ENCODE measurements at places on chromosomes 3 and 15.

DNA sequence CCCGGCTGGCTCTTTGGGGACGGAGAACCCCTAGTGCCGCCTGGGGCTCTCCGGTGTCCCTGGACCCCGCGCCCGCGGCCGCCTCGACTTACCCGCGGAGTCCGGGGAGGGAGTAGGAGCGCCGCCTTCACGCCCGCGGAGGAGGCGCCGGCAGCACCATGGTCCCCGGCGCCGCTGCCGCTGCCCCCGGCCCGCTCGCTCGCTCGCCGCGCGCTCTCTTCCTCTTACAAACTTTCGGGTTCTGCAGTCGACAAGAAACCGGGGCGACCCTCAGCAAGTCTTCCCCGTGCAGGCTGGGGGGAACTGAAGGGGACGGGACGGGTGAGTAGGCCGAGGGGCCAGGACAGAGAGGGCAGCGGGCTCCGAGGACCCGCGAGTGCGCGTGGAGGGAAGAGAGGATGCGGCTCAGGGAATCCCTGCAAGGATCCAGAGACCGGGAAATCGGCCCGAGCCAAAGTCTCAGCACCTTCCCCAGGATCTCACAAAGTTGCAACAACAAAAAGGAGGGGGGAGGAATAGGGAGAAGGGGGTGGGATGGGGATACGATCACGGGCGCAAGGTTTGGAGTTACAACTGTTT is 2.0 kb downstream of the FOXP1 start:
- DNase-seq = no peak

DNA sequence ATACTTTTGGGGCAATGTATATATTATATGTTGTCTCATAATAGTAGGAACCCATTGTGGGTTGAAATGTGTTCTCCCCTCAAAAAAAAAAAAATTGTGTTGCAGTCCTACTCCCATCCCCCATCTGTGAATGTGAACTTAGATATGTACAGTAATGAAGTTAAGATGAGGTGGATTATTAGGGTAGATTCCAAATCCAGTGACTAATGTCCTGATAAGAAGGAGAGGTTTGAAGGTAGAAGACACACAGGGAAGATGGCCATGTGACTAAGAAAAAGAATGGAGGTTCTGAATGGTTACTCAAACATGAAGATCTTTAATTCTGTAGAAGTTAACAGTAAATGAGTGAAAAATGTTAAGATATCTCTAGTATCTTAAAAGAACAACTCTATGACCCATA is 3.0 kb upstream of the ATOSA start:
- no peak for DNase-seq

DNA sequence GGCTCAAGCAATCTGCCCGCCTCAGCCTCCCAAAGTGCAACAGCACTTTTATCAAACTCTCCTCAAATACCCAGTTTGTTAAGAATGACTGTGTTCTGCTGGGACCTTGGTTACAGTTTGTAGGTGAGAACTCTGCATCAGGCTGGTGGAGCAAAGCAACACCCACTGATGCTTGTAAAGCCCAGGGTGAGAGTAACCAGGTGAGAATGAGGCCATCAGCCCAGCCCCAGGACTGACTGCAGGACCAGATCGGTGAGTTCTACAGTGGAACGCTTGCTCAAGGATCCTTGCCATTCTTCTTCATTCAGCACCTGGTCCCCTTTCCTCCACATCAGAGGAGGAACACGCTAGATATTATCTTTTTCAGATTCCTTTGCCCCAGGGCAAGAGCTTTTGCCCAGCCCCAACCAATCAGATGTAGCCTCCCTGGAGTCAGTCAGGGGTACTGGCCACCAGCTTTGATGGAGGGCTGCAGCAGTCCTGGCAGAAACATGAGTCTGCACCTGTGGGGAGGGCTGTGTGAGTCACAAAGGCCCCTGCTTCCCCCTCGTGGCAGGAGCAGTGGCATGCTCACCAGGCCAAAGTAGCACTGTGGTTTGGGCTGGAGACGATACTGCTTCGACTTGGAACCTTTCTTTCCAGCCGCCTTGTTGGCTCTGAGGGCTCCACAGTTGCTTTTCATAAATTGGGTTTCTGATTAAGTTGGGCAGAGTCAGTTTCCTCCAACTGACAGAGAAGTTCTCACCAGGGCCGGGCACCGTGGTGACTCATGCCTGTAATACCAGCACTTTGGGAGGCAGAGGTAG is 3.5 kb upstream of the SHISA5 start:
- DNase-seq = peak; percentile 45

DNA sequence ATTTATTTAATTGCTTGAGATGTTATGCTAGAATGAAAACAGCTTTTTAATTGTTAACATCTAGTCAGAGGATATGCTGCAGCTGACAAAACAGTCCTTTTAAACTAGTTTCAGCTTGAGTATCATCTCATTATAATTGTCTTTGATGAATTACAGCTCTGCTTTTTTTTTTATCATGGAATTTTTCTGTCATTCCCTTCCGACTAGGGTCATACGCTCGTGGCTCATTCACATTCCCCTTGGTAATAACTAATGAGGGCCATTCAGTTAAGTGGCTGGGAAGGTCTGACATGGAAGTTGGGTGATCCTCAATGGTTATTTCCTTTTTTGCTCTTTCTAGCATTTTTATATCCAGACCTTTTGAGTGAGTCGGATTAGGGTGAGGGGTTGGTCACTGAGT is 77.0 kb downstream of the PGPEP1L start:
- DNase-seq = no peak

GRCh38 chr3:45670991-45671390 is 18.2 kb upstream of the SACM1L start:
- no peak for DNase-seq

- DNase-seq = no peak
These were observed 137.5 kb upstream of the SLC2A2 start for GRCh38 chr3:171164067-171164465.

GRCh38 chr3:58072052-58072762 is 64.0 kb downstream of the FLNB start:
- DNase-seq = no peak

DNA sequence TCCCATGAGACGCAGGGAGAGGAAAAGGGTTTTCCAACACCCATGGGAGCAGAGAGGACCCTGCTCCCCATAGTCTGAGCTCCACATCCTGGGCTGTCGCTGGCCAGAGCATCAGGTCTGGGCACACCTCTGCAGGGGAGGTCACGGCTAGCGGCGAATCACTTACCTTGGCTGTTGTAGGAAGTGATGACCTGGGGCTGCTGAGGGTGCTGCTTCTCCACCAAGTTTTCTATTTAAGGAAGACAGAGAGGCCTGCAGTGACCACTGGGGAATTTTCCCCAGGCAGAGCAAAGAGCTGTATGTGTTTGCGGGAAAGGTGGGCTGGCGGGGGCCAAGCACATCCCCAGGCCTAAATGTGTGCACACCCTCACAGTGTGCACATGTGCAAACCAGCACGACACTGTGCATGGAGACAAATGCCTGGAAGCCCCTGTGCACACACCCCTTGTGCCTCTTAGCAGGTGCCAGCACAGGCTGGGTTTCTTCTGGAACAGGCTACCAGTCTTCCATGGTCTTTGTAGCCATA is 7.6 kb downstream of the KY start:
- DNase-seq = no peak

DNA sequence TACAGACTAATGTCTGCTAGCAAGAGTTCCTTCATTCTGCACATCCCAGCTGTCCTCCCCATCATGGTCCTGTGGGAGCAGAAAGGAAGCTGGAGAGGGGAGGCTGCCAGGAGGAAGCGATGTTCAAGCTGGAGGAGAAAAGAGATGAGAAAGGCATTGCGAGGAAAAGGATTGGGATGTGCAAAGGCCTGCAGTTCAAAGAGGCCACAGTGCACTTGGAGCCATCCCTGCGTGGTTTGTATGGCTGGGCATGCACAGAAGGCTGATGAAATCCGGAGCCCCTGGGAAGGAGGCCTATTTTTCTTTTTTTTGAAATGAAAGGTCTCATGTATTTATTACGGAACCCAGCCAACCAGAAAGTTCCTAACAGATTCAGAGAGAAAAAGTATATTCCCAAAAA is 22.8 kb downstream of the AMOTL2 start:
- DNase-seq = no peak

GRCh38 chr3:15327941-15328340 is 4.4 kb downstream of the SH3BP5 start:
- no peak for DNase-seq

GRCh38 chr3:47283591-47284364 is 1.0 kb downstream of the KLHL18 start:
- no peak for DNase-seq

DNA sequence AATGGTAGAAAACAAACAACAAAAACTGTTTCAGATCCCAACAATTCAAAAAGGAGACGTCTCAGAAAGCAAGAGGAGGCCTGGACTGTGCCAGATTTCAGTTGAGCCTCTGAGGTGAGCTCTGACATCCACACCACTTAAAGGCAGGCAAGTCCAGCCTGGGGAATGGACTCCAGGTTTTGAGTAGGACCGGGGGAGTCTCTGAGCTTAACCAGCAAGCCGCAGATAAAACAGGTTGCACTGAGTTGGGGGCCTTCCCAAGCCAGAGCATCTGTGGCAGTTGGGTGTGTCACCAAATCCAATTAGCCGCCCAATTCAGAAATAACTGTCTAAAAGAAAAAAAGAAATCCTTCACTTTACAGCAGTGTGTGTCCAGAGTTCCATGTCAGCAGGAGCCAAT is 54.7 kb downstream of the OXNAD1 start:
- DNase-seq = no peak

GRCh38 chr3:4746241-4746958 is 232.8 kb upstream of the BHLHE40 start:
- DNase-seq = no peak

GRCh38 chr15:76393614-76394013 is 57.0 kb downstream of the ISL2 start:
- DNase-seq = no peak

DNA sequence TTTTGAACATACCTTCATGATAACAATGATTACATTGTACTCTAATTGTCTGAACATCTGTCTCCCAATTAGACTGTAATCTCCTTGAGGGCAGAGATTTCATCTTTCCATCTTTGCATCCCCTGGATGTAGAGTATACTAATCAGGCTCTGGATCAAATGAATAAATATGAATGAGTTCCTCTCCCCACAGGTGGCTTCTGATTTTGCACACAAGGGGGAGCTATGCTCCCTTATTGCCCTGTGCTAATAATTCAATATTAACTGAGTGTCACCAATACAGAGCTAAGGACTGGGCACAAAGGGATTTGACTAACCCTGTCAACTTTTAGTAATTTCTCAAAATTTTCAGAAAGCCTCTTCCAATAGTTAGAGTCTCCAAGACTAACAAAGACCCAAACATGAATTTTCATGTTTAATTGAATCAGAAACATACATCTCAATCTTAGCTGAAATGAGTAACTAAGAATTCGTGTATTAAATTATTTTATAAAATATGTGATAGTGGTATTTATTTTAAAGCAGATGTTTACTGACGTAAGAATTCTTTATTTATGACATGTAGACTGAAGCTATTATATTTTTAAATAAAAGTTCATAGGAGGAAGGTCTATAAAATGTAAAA is 3.0 kb downstream of the DUOXA1 start:
- DNase-seq = peak; percentile 15

- DNase-seq = no peak
These were observed 122.8 kb downstream of the CACNA1D start for GRCh38 chr3:53616971-53617892.

GRCh38 chr3:192867645-192868044 is 50.0 kb downstream of the MB21D2 start:
- DNase-seq = no peak

DNA sequence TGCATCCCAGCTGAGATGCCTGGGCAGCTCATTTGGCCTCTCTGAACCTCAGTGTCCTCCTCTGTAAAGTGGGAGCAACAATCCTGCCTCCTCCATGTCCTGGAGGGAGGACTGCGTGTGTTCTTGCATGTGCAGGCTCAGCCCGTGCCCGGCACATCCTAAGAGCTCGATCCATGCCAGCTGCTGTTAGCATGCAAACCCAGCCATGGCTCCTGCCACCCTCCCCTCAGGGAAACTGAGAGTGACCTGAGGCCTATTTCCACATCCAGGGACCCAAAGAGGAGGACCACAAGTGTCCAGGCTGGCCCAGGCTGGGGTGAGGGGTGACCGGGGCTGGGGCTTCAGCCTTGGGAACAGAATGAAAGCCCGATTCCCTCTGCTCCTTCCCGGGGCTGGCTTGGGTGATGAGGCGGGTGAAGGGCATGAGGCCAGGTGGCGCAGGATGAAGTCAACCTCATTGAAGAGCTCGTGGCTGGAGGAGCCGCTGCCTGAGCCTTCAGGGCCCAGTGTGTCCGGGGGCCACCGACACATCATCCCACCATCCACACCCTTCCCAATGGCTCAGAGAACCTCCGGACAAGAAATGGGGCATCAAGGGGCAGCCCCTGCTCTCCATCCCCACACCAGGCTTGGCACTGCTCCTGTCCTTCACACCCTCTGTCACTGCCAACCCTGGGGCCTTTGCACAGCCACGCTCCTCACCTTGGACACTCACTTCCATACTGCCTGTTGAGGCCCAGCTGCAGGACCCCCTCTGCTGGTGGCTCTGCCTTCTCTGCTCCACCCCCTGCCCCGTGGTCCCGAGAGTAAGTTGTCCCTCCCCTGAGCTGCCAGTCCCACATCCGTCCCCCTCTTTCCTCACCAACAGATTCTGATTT is 42.5 kb downstream of the ADAMTS7 start:
- DNase-seq = no peak

DNA sequence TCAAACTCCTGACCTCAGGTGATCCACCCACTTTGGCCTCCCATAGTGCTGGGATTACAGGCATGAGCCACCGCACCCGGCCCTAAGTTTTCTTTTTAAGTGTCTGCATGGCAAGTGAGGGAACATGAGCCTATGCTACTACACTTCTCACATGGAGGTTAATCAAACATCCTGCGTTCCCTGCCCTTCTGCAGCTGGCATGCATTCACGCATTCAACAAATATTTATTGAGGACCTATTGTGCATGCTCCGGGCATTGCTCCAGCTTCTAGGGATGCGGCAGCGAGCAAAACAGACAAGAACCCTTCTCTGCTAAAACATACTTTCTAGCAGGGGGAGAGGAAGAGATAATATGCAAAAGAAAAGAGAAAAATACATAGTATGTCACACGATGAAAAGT is 42.6 kb upstream of the ACKR4 start:
- DNase-seq = no peak

- DNase-seq = no peak
These were observed 43.5 kb upstream of the STXBP5L start for GRCh38 chr3:120864541-120864940.

GRCh38 chr15:99721104-99721778 is 12.0 kb downstream of the LYSMD4 start:
- no peak for DNase-seq

DNA sequence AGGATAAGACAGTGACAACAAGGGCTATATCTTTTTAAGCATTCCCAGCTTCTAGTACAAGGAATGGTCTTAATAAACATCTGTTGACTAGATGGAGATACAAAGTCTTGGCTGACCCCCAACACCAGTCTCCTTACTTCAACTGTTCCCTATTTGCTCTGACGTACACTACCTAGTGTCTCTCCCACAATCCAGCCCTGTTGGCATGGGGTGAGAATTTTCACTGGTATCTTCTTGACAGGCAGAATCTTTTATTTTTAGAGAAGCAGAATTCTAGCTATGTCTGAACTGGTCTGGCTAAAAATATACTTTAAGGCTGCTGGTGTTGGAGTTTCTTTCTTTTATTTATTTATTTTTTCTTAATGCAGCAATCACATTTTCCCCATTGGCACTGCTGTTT is 82.0 kb downstream of the ETFA start:
- DNase-seq = no peak

Data from activated CD4-positive, CD25-positive, alpha-beta regulatory T cell treated with anti-CD3 and anti-CD28 coated beads, Interleukin-2, amount 50 U/mL, for 16 hours (primary cell).